ENCODE measurements at places on chromosomes 12 and 14.

DNA sequence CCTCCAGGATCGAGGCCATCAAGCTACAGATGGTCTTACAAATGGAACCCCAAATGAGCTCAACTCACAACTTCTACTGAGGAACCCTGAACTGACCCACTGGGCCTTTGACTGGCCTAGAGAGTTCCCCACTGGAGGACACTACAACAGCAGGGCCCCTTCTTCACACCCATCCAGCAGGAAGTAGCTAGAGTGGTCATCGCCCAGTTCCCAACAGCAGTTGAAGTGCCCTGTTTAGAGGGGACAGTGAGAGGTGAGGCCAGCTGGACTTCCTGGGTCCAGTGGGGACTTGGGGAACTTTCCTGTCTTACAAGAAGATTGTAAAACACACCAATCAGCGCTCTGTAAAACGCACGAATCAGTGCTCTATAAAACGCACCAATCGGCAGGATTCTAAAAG, 247.9 kb upstream of the BTG1 start:
- DNase-seq = no peak

- no peak for DNase-seq
Observed at GRCh38 chr12:10069099-10069498, 29.7 kb downstream of the CLEC1A start.

DNA sequence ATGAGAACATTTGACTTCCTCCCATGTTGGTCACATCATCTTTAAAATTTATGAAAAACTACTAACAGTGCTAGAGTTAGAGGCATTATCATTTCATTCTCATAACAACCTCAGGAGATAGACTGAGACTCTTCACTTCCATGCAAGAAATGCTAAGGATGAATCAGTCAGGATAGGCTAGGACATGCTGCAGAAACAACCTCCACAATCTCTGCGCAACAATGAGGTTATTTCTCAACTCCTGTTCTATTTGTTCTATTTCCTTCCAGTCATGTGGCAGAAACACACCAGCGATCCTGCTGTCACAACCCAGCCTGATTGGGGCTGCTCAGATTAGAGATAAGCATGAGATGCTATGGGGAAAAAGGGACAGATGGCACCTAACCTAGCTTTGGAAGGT, 49.0 kb upstream of the TMEM263 start:
- no peak for DNase-seq

- DNase-seq = no peak
Observed at GRCh38 chr14:56162476-56162875, 44.3 kb downstream of the PELI2 start.

DNA sequence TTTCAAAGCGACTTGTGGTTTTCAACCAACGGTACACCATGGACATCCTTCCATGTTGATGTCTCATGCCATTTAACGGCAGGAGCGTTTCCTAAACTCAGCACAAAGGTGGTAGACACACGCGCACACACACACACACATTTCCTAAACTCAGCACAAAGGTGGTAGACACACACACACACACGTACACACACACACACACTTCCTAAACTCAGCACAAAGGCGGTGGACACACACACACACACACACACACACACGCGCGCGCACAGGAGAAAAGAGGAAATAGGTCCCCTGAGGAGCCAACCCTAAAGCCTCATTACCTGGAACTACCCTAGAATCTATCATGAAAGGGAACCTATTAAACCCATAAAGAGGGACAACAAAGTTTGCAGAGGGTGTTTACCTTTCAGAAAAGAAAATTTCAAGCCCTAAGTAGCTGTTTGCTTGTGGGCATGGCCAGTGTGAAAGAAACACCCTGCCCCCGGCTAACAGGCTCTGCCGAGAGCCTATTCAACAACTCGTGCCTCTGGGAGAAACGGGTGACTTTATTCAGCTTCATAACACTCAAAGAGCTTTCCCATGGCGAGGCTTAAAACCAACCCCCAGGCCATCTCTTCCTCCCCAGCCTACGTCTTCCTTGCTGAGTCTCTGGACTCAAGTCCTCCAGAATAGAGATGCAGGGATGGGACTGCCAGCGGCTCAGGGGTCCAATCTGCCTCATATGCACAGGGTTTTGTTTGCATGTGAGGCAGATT, 31.8 kb downstream of the SLC8B1 start:
- DNase-seq = no peak

DNA sequence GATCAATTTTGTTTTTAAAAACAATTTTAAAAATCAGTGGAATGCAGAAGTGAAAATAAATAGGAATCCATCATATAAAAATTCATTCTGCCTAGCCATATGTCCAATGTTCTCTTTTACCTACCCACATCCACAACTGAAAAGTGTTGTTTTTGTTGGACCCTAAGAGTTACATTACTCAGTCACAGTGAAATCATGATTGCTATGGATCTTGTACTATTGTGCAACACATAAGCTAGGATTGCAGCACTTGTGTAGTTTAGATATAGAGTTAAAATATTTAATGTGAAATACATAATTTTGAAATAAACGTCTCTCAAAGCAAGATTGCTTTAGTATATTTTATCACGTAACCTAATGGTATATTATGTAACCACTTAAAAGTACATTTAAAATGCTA, 213.3 kb upstream of the CLEC14A start:
- DNase-seq = no peak

GRCh38 chr12:7899755-7900154, 27.0 kb upstream of the SLC2A14 start:
- no peak for DNase-seq

DNA sequence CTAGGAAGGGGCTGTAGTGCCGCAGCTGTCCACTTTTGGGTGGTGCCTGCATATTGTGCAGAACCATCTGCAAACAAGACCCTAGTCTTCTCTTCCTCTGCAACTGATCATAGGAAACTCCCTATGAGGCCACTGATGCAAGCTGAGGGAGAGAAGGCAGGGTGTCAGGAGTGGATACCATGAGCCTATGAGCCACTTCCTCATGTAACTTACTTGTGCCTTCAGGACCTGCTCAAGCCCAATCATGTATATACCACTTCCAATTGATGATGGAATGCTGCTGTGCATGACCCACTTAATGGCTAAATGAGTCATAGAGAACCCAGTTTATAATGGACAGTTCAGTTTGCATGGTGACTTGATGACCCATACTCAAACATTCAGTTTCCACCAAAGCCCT, 107.9 kb downstream of the ALG10B start:
- no peak for DNase-seq

DNA sequence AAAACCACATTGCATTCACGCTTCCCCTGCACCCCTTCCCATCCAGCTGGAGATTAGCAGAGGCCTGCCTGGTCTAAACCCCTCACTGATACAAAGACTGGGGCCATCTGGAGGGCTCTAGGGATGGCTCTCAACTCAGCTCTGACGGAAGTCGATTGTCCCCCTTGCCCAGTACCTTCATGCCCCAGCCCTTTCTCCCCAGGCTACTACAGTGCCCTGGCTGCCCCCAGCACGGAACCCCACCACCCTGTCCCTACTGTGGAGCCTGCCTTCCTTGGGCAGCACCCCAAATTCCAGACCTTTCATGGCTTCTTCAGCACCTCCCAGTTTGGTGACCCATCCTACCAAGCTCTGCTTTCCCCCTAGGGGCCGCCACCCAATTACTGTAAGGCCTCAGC, 25.6 kb downstream of the ZFP36L1 start:
- DNase-seq = no peak

DNA sequence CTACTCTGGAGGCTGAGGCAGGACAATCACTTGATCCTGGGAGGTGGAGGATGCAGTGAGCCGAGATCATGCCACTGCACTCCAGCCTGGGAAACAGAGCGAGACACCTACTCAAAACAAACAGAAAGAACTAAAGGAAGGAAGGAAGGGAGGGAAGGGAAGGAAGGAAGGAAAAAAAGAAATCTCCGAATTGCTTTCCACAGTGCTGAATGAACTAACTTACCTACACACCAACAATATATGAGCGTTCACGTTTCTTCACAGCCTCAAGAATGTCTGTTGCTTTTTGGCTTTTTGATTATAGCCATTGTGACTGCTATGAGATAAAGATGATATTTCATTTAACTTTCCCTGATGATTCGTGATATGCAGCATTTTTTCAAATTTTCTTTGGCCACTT, 1343.7 kb downstream of the LRFN5 start:
- no peak for DNase-seq

DNA sequence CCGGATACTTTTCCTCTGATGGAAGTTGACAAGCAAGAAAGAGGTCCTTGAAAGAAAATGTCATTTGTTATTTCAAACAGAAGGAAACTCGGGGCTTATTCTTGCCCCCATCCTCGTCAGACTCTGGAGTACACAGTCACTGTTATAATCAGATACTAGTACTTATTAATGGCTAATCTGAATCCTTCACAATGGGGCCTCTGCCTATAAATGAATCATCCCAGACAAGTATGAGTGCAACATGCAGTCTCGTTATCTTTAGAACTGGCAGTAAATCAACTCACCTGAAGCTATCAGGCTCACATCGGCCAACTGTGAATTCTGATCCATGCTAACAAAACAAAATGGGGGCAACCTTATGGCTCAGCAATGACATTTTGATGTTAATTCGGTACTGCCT, 216.7 kb downstream of the GRIN2B start:
- no peak for DNase-seq

DNA sequence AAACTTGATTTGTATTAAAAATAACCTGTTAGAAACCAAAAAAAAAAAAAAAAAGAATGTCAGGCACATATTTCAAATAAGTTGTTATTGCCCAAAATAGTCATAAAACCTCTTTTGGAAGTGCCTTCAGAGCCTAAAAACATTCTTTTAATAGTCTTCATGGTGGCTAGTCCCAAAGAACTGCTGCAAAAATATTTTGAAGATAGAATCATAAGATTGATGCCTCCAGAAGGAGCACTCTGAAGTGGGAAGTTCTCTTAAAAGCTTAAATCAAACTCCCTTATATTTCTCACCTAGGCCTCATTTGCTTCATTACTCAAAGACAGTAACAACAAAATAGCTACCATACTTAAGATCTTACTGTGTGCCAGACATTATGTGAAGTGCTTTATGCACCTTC, 27.2 kb upstream of the NT5DC3 start:
- DNase-seq = no peak

DNA sequence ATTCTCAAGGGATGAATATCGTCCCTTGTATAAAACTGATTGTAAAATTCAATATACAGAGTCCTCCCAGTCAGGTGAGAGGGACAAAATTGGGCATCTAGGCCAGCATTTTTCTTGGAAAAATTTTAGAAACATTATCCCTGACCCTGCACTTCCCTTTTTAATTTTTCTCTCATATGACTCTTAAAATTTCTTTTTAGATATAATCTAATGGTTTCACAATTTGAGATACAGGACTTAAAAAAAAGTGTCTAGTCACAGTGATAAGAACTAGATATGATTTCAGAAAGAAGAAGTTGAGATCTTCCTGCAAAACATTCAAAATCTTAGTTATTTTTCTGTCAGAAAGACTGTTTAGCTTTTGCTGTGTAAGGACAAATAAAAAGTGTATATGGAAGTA, 270.8 kb upstream of the PPFIA2 start:
- no peak for DNase-seq

GRCh38 chr12:45907955-45908354, 82.4 kb downstream of the SCAF11 start:
- DNase-seq = no peak

- DNase-seq = no peak
Observed at GRCh38 chr14:58414845-58415244, 12.5 kb downstream of the TIMM9 start.

- no peak for DNase-seq
Observed at GRCh38 chr14:54148251-54148650, 191.6 kb upstream of the BMP4 start.

DNA sequence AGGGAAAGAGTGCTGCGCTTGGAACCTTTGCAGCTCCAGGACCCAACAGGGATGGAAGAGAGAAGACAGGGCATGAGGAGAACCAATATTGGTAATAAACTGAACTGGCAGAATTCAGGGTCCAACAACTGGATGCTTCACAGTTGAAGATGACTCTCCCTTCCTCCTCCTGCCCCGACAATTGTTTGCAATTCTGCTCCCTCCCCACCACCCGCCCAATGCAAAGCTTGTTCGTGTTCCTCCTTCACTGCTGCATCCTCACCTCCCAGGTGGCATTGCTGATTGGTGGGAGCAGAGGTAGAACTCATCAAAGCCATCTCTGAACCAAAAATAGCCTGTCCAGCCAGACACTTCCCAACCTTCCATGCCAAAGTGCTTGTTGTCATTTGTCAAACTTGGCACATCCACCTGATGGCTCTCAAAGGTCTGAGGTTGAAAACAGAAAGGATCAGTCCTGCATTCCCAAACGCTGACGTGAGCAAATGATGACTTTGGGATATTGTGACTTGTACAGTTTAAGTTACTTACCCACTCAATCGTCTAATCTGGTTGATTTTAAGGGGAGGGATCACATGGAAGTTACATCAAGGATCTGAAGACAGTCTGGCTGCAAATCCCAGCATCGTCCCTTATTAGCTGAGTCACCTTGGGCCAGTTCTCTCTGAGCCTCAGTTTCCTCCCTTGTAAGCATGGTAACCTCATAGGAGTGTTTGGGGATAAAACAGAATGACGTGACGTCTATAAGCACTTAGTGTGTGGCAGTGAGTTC, 242.6 kb upstream of the CRY1 start:
- no peak for DNase-seq

DNA sequence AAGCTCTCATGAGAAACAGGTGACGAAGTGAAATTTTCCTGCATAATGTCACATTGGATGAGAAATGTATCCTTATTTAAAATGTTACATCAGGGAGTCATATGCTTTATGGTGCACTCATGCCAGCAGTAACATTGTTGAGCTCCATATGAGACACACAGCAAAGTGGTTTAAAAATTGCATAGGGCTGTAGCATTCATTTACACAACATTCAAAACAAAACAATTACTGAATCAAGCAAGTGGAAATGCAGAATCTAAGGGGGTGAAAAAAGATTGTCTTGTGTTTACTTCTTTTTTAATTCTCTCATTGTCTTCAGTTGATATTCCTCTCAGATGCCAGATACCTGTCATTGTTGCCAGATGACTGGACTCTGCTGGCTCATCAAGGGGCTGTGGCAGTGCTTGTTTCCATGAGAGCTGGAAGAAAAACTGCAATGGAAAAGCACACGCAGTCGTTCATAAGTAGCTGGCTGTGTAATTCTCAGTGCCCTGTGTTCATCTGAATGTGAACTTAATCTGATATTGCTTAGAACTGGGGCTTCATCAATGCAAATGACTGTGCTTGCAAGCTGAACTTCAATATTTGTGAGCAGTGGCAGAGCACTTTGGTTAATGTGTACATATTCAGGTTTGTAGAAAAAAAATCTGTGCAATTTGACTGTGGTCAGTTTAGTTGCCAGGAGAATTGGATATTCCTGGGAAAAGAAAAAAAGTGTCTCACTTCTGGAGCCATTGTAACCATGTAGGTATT, 305.6 kb downstream of the RAD51B start:
- no peak for DNase-seq

DNA sequence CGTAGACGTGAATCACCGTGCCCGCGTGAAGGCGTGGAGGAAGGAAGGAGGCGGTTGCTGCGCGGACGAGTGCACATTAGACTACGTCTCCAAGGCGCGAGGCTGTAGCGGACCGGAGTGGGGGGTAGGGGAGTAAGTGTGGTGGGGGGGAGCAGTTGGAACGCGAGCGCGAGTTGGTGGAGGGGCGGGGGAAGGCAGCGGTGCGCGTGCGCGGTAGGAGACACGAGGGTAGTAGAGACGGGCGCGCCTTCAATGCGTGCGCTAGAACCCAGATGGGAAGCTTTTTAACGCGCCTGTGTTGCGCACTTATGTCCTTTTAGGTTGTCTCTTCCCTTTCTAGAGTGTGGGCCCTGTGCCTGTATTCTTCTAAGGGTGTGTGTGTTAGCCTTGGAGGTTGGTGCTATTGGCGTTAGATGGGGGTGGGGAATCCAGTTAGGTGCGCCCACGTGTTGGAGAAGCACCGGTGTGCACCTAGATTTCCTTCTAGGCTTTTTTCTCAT, 604 bp downstream of the EIF4B start:
- DNase-seq = peak; percentile 19

Data from NCI-H187 treated with DMSO at 0.1 percent for 48 hours (cell line).